Naive B cell (primary cell): ENCODE measurements at places on chromosomes 3 and 15.

DNA sequence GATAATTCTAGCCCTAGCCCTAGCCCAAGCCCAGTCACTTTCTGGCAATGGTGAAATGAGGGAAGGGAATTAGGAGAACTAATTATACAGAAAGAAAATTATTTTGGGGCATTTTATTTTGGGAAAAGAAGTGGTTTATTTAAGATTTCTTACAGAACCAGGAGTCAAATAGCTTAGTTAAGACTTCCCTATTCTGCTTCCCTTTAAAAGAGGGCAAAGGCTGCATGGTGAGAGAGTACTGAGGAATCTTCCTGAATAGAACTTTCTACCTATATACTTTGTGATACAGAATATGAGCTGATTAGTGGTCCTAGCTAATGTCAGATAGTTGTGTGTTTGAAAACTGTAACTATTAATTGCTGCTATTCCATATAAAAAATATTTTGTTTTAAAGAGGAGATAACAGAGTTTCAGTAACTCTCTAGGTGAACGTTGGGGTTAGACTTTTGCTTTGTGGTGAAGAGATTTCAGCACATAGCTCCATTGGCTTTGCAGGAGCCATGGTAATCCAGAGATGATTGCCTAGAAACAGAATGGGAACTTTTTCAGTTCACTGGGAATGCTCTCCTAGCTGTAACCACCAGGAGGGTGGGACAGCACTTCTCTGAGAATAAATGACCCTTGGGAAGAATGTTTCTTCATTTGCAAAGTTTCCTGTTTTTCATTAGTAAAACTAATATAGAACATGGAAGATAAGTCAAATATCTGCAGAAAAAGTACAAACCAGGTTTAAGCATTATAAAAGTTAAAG is 5.3 kb upstream of the GCSAM start:
- no peak for DNase-seq

- DNase-seq: no peak
Measured at GRCh38 chr3:192395506-192395905, 331.8 kb downstream of the FGF12 start.

- DNase-seq: no peak
Measured at GRCh38 chr3:102514241-102514640, 79.4 kb downstream of the ZPLD1 start.

DNA sequence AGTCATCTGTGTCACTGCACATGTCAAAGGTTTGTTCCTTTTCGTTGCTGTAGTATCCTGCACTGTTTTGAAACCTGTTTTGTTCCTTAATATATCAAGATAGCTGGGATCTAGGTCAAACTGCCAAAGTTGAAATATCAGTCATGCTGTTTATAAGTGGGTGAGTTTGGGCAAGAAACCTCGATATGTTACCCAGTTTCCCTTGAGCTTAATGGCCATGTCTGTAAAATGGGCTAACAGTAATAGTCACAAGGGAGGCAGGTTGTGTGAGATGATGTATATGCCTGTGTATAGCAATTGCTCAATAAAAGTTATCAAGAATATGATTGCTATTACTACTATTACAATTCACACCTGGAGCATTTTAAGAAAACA is 57.1 kb downstream of the BHLHE40 start:
- DNase-seq: no peak

- DNase-seq: no peak
Measured at GRCh38 chr15:92613841-92614240, 41.7 kb downstream of the FAM174B start.

GRCh38 chr3:185937689-185938374 is at the start of gene TRA2B:
Gene TRA2B, minus strand, starts transcription at chr3:185938014. Its CDS starts 154 bp downstream, at chr3:185937860.
- peak; percentile 99 for DNase-seq

- no peak for DNase-seq
Measured at GRCh38 chr15:26910715-26911114, 43.9 kb downstream of the GABRA5 start.

GRCh38 chr3:183937601-183938286 is 53.1 kb upstream of the PARL start:
- DNase-seq: no peak

DNA sequence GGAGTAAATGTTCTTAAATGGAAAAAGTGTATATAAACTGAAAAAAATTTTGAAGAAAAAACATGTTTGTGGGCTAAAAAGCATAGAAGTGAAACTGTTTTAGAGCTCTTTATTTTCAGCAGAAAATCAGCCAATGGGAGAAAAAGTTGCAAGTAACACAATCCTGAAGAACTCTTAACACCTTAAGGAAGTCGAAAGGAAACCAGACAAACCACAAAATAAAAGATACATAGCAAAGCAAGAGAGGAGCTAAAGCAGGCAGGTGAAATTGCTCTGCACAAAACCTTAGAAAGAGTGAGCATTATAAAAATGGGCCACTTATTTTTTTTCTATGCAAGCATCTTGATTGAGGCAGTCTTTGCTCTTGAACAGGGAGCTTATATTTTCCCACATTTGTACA is 300.5 kb downstream of the RAP2B start:
- DNase-seq: no peak

DNA sequence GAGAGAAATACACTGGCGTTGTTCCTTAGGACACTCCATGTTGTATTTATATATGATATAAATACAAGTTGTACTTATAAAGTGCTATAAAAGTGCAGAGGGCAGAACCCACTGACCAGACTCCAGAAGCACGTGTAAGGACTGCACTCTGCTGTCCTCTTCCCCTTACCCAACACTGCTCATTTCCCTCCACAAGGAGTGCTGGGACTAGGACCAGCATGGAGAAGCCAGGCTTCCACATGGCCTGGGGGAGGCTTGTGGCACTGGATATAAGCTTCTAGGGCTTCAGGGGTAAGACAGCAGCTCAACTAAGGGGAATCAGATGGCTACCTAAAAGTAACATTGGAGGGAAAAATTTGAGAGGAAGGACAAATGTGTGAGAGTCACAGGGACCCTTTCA is 556.9 kb downstream of the IGSF11 start:
- no peak for DNase-seq

- DNase-seq: no peak
Measured at GRCh38 chr15:39053480-39053879, 488.9 kb upstream of the RASGRP1 start.

DNA sequence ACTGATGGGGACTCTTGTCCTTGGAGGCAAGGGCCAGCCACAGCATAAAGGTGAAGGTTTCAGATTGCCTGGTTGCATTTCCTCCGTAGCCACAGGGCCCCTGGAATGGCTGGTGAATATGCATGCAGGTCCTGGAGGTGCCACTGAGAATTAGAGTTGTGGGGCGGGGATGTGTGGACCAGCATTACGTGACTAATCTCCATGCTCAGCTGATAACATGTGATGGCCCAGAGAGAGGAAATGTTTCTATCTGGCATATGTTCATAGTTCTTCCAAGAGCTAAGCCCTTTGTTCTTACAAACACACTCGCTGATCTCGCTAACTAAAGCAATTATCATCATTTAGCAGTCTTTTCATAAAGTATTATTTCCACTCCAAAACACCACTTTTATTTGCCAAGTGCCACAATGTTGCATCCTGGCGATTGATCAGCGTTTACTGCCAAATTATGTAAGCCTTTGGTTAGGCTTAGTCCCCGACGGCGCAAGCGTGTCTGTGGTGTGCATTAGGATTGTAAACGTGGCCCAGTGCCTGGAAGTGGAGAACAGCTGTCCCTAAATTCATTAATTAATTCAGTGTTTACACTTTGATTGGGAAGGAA is 55.9 kb downstream of the CGNL1 start:
- no peak for DNase-seq

DNA sequence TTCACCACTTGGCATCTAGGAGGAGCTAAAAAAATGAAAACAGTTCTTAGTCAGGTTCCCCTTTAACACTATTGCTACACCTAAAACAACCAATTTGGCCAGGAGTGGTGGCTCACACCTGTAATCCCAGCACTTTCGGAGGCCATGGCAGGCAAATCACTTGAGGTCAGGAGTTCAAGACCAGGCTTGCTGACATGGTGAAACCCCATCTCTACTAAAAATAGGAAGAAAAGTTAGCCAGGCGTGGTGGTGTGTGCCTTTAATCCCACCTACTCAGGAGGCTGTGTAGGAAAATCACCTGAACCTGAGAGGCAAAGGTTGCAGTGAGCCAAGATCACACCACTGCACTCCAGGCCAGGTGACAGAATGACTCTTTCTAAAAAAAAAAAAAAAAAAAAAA is 124.1 kb downstream of the DGKG start:
- no peak for DNase-seq

GRCh38 chr15:60507596-60508424 is 28.9 kb upstream of the ICE2 start:
- peak; percentile 67 for DNase-seq

DNA sequence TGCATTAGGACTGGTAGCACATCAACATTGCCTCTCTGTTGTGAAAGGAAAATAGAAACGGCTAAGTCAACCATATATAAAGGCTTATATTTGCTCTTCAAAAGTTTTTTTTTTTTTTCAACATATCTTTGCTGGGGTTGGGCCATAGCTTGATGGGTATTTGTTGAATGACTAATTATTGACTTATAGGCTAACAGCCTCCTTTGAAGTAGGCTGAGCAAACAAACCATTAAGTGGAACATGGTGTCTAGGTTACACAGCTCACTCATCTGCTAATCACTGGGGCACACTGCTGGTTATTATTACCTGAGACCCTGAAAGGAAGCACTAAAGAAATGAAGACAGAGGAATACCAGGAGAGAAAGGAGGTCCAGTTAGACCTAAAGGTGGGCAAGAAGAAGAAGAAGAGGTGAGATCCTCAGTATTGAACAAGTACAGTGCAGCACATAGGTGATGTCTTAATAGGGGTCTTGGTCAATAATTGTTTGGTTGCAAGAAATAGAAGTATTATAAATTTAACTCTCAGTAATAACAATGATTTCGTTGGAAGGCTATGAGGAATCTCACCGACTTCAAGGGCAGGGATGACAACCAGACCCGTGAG is 139.4 kb downstream of the RPLP1 start:
- no peak for DNase-seq

DNA sequence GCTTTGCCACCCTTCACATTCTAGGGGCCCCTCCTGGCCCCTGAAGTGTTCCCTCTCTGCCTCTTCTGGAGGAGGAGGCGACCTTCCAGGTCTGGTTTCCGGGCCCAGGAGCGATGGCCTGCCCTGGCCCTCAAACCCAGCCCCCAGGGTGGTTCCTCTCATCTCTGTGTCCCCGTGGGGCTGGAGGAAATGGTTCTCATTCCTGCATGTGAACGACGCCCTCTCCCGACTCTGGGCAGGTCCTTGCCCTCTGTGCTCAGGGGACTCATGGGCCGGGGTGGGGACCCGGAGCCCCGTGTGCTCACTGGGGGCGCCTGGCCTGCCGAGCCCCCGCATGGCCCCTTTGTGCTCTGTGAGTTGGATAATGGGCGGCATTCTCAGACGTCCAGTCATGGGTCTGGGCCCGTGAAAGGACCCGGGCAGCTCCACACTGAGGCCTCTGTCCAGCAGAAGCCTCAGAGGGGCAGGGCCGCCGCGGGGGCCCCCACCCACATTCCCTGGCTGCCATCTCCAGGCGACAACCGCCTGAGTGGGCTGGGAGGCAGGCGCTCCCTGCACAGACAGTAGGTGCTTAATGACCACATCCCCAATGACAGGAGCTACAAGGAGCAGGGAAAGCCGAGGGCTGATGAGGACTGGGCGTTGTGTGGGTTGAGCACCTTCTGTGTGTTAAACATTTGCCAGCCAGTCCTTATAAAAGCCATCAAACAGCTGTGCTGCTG is 5.5 kb upstream of the PLXND1 start:
- DNase-seq: no peak

- DNase-seq: no peak
Measured at GRCh38 chr3:113819866-113820265, 18.7 kb upstream of the GRAMD1C start.

DNA sequence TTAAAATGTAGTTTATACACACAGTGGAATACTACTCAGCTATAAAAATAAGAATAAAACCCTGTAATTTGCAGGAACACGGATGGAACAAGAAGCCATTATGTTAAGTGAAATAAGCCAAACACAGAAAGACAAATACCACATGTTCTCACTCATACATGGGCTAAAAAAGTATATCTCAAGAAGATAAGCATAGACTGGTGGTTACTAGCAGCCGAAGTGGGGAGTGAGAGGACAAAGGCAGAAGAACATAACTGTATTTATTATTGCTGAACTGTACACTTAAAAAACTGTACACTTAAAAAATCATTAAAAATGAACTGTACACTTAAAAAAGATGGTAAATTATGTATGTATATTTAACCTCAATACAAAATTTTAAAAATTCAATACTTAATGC is 11.0 kb downstream of the UBE3A start:
- DNase-seq: no peak

GRCh38 chr3:66934725-66935124 is 63.4 kb upstream of the KBTBD8 start:
- DNase-seq: no peak

GRCh38 chr3:84318273-84318809 is 640.4 kb upstream of the CADM2 start:
- DNase-seq: no peak

DNA sequence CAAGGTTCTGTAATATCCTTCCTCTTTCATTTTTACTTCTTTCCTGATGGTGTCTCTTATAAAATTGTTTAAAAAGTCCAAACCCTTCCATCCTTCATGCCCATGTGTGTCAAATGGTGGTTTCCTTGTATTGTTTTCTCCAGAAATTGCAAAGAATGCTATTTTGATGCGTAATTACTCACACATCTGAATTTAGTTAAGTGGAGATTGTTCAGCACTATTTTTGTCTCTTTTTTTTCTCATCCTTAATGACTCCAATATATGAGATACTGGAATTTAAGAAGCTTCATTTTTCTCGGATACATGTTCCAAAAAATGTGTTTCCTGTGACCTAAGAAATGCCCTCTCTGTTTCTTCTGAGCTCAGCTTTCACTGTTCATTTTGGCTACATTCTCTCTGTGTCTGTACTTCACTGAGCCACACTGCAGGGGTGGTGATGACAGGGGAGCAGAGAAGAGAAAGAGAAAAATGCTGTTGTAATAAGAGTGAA is 799.8 kb downstream of the DIPK2A start:
- no peak for DNase-seq

- DNase-seq: no peak
Measured at GRCh38 chr15:73329501-73330200, 39.1 kb downstream of the HCN4 start.

GRCh38 chr3:196563721-196564225 is 4.6 kb downstream of the WDR53 start:
- DNase-seq: no peak

GRCh38 chr15:66287461-66288057 is 5.8 kb upstream of the DIS3L start:
- peak; percentile 20 for DNase-seq

DNA sequence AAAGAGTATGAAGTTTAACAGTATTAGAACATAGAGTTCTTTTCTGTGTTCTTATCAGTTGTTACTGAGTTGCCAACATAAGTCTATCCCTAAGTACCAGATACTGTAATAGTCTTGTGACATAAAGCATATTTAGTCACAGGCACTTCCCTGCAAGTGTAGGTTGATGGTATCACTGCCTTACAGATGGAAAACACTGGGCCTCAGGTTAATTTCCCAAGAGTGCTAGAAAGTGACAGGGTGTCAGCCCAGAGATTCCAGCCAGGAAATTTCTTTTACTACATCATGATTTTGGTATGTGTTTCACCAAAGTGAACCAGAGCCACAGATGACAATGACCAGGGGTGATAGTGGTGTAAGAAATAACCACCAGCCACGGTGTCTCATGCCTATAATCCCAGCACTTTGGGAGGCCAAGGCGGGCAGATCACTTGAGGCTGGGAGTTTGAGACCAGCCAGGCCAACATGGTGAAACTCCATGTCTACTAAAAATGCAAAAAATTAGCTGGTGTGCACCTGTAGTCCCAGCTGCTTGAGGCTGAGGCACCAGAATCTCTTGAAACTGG is 3.2 kb downstream of the EIF1B start:
- no peak for DNase-seq
